NCI-H446 treated with DMSO at 0.1 percent for 48 hours (cell line): ENCODE measurements at places on chromosomes 2 and 18.

DNA sequence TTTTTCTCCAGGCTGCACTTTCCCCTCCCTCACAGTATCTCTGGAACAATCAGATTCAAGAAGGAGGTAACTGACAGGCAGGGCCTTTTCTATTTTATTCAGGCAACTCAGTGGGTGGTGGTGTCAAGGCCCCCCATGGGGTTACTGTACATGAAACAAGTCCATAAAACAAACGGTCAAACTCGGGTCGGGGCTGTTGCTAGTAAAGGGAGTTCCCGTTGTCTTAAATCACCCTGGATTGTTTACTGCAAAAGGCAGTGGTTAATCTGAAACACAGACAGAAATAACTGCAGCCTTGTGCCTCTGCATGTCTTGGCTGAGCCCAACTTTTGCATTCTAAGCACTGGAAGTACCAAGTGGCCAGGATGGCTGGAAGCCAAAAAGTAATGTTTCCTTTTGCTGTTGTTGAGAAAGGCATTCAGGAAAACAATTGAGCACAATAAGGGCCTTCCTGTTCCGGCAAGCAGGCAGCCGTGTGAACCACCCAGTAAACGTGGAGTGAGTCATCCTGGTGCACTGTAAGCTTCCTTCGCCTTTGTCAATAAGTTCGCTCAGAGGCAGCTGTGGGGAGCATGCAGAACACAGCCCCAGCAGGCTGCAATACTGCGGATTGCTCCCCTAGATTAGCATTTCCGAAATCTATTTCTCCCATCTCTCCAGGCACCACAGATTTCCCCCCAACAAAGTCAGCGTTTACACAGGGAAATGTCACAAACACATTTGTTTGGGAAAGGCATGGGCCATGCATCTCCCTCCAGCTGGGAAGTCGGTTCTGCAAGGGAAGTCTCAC, 149.6 kb downstream of the IRS1 start:
- DNase-seq, result peak; percentile 37

DNA sequence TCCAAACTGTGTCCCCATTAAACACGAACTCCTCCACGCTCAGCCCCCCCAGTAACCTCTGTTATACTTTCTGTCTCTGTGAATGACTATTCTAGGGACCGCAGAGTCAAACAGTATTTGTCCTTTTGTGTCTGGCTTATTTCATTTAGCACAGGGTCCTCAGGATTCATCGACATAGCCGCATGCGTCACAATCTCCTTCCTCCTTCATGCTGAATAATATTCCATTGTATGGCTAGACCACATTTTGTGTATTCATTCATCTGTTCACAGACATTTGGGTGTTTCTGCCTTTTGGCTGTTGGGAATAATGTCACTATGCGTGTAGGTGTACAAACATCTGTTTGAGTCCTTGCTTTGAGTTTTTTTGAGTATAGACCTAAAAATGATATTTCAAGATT, 80.9 kb downstream of the SH3RF3 start:
- DNase-seq, result no peak

DNA sequence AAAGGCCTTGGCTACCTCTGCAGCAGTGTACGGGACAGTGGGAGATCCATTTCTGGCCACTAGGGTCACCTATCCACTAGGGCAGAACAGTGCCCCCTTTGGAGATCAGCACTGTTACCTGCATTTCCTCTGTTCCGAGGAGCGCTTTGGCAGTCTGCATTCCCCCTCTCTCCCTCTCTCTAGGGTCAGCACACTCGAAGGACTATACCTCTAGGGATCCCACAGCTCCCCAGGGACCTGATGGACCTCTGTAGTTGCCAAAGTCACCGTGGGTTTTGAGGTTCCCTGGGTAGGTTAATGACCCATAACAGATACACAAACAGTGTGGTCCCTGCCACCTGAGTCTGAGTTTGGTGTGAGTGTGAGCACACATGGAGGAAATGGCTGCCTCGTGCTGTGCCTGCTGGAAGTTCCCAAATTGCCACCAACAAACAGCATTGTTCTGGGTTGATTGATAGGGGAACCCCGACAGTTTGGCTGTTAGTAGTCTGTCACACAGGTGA, 99.8 kb upstream of the VWC2L start:
- no peak for DNase-seq

- no peak for DNase-seq
These were observed 36.5 kb downstream of the ZNF385B start for GRCh38 chr2:179824961-179825360.

GRCh38 chr2:224208007-224208406, 168.9 kb upstream of the SERPINE2 start:
- no peak for DNase-seq
